Transverse colon (tissue), 4 donors: ENCODE measurements at places on chromosomes 3 and 15.

GRCh38 chr15:92883163-92883875 is 16.8 kb upstream of the CHD2 start:
- no peak for DNase-seq

DNA sequence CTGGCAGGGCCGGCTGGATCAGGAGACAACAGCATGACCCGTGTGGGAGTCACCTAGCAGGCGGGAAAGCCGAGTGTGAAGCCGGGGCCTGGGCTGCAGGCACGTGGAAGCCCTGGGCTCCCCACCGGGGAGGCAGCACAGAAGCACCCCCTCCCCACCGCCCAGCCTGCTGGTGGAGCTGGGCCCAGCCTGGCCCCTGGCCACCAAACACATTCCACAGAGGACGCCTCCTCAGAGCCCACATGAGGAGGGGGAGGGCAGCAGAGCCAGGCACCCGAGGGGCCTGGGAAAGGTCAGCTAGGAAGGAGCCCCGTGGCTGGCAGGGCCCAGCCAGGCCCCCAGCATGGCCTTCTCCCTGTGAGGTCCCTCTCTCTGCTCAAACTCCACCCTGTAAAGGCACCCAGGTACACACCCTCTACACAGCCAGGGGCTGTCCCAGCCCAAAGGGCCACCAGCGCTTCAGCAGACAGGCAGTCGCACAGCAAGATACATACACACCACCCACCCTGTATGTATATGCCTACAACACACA is 4.5 kb downstream of the PLXNB1 start:
- no peak for DNase-seq

DNA sequence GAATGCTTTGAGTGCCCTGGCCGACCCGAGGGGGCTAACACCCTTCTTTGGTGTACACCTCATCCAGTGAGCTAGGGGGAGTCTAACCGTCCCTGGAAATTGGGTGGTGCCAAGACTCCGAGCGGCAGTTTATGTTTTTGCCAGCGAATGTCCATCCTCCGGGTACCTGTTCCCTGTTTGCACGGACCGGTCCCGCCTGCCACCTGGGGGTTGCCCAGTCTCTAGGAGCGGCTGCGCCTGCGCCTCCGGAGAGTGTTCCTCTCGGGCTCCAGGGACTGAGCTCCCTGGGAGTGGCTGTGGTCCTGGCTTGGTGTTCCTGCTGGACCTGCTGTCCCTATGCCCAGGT is 913 bp upstream of the WNT7A start:
- no peak for DNase-seq

DNA sequence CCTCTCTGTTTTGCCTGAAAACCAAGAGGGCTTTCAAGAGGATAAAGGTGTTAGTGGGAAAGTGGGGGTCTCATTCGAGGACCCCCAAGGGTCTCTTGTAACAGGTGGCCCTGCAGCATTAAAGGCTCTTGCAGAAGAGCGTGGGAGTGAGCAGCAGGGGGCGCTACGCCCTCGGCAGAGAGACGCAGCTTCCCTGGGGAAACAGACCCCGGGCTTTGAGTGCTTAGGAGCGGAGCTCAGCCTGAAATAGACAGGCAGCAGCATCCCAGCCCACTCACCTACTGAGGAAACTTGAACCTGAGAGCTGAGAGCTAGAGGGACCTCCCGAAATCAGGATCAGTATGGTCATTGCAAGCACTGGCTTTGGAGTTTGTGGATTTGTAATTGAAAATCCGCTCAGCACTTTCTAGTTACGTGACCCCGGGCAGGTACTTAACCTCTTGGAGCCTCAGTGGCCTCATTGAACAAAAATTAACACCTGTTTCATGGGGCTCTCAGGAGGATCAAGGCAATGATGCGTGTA is 25.7 kb downstream of the RPLP1 start:
- DNase-seq, result peak; percentile 44

GRCh38 chr15:85595804-85596536 is 198.8 kb downstream of the KLHL25 start:
- no peak for DNase-seq

DNA sequence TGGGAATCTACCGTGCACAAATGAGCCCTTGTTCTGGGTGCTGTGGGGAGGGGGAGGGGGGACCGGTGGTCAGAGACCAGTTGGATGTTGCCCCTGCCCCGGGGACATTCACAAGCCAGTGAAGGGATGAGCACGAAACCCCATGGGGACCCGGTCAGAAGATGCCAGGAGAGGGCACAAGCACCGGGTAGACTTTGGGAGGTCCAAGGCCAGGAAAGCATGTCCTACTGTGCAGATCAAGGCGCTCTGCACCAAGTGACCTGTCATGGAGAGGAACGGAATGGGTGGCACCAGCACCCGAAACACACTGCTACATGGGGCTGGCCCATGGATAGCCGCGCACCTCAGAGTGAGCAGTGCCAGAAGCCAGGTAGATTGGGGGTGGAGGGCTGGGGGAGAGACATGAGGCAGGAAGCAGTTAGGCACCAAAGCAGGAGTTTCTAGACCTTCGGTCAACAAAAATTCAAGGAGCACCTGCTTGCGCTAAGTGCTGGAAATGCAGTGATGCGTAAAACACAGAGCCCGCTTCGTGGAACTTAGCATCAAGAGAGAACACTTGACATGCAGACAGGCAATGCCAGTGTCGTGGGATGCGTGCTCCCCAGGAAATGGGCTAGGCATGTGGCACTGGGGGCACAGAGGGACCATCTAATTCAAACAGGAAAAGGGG is 99.1 kb downstream of the CPN2 start:
- DNase-seq, result no peak

GRCh38 chr15:72379856-72380430 is 4.1 kb upstream of the HEXA start:
- no peak for DNase-seq

- DNase-seq, result no peak
These were observed 18.8 kb downstream of the GNB4 start for GRCh38 chr3:179432451-179432850.

DNA sequence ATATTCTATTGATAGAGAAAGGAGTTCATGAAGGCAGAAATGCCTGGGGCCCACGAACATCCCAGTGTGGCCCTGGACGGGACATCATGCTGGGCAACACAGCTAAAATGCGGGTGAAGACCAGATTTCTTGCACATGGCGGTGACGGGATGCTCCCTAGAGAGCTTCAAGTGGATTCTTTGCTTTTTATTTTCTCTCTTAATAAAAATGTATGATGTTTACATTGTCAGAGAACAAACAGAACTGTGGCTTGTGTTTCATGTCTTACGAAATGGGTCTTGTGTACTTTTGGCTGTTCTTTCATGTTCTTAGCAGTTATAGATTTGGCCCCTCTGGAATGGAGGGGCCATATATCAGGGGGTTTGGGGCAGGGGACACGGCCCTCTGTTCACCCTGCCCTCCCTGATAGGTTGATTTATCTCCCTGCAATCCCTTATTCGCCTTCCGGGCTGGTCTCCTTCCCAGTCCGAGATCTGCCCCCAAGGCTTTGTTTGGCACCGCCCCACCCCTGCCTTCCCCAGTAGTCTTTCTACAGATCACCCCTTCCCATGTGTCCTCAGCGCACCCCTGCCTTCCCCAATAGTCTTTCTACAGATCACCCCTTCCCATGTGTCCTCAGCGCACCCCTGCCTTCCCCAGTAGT is 68.7 kb upstream of the CGNL1 start:
- DNase-seq, result no peak

GRCh38 chr15:26231096-26231495 is 368.0 kb upstream of the ATP10A start:
- no peak for DNase-seq

GRCh38 chr3:118828351-118828750 is 206.3 kb downstream of the IGSF11 start:
- no peak for DNase-seq

GRCh38 chr3:10816019-10816862 is at the start of gene SLC6A11:
Gene SLC6A11, plus strand, starts transcription at chr3:10816228. Its CDS starts 38 bp downstream, at chr3:10816266.
- no peak for DNase-seq

DNA sequence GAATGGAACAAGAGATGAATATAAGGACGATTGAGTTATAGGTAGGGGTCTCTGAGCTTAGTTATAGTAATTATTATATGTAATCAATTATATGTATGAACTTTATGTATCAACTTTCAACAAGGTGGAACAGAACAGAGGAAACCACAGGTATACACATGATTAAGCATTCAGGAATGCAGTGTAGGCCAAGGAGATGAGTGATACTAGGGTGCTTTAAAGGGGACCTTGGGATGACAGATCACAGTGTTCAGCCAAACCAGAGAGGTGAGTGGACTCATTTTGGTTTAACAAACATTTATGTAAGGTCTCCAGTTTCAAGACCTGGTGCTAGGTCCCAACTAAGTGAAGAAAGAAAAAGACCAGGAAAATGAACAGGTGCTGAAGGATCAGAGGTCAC is 895.5 kb downstream of the ROBO2 start:
- DNase-seq, result no peak

DNA sequence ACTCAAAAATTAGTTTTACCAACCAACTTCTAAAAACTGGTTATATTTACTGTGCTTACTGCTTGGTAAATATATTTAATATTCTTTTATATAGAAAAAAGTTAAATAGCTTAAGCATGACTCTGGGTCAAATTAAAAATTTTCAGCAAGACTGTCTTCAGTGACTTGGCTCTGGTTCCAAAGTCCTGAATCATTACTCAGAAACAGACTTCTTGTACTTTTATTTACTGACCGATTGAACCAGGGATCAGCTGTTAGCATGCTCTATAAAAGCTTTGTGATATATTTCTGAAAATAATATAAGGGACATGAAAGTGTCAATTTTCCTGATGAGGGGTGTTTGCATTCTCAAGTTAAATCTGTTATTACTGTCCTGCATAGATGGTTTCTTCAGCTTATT is 164.3 kb downstream of the MCTP2 start:
- DNase-seq, result no peak

- DNase-seq, result peak; percentile 23
These were observed 40.2 kb upstream of the ZBTB20 start for GRCh38 chr3:115187149-115187757.

GRCh38 chr3:13083898-13084297 is 10.7 kb upstream of the IQSEC1 start:
- DNase-seq, result peak; percentile 60

GRCh38 chr3:151067158-151067557 is 18.3 kb upstream of the MED12L start:
- no peak for DNase-seq

DNA sequence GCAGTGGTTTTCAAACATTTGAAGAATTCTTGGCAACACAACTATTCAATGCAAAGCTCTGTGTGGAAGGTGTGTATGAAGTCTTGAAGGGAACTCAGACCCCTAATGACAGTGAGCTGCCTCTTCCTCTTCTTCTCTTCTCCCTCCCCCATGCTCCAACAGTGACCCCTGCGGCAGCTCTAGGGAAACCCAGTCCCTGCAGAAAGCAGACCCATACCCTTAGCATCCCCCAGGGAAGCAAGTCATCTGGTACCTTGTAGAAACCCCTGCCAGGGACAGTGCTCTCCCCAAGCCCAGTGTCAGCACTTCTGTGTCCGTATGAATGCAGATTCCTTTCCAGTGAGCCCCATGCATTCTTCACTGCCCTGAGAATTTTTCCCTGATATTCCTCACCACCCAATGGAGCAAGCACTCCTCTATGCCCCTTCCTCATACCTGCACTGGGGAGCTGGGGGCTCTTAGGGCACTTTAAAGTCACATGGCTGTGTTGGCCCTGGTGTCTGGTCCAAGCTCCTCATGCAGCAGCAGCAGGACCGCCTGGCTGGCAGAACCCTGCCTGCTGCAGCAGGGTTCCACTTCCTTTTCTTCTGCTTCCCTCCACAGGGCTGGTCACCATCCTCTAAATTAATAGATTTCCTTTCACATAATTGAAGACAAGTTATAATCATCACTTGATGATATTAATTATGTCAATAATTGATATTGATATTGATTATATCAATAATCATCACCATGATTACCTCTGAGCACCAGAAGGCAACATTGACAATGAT is 442.5 kb downstream of the EPHB1 start:
- no peak for DNase-seq

DNA sequence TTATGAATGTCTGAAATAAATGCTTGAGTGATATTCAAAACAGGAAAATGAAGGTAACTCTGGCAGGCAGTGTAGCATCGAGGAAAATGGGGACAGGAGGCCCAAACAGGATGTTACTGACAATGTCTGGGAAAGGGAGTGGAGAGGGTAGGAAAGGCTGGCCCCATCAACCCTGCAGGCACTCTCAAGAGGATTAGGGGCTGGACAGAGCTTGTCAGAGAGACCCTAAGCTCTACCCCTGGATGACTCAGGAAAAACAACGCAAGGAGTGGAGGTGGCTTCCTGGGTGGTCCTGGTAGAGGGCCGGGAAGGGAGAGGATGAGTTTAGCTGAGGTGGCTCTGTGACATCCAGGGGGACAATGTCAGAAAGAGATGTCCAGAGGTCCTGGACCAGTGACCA is 106.0 kb downstream of the RYK start:
- no peak for DNase-seq

- DNase-seq, result no peak
These were observed 42.6 kb downstream of the ZNF148 start for GRCh38 chr3:125332504-125332903.

GRCh38 chr3:150494411-150494977 is 51.8 kb downstream of the SERP1 start:
- no peak for DNase-seq

DNA sequence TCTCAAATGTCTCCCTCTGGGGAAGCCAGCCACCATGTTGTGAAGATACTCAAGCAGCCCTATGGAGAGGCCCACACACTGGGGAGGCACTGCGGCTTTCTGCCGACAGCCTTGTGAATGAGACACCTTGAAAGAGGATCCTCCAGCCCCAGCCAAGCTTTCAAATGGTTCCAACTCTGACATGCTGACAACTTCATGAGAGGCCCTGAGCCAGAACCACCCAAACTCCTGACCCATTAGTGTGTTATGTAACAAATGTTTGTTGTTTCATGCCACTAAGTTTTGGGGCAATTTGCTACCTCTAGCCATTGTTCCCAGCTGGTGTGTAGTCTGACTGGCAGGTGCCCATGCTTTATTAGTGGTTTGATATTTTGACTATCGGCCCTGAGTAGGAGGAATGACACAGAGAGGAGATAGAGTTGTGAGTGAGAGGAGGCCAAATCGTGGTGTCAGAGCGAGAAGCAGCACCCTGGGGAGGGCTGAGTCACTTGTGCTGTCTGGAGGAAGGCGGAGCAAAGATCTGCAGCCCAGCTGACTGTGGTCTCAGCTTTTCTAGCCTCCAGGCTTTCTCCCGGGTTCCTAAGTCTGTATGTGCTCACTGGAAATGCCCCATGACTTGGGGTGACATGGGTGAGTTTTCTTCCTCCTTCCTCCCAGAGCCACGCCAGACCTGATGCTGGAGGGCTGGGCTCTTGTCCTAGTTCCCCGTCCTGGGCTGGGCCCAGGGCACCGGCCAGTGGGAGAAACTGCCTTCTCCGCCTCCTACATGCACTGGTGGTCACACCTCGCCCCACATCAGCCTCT is 56.7 kb upstream of the BLM start:
- DNase-seq, result peak; percentile 54
